Fibroblast of villous mesenchyme (primary cell): ENCODE measurements at places on chromosomes 2 and 18.

DNA sequence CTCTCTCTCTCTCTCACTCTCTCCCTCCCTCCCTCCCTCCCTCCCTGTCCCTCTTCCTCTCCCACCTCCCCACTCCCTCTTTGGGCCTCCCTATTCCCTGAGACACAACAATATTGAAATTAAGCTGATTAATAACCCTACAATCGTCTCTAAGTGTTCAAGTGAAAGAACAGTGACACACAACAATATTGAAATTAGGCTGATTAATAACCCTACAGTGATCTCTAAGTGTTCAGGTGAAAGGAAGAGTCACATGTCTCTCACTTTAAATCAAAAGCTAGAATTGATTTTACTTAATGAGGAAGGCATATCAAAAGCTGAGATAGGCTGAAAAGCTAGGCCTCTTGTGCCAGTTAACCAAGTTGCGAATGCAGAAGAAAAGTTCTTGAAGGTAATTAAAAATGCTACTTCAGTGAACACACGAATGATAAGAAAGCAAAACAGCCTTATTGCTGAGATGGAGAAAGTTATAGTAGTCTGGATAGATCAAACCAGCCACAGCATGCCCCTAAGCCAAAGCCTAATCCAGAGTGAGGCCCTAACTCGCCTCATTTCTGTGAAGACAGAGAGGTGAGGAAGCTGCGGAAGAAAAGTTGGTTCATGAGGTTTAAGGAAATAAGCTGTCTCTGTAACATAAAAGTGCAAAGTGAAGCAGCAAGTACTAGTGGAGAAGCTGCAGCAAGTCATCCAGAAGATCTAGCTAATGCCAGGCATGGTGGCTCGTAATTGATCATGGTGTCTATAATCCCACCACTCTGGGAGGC, 21.3 kb downstream of the MALT1 start:
- DNase-seq = no peak

DNA sequence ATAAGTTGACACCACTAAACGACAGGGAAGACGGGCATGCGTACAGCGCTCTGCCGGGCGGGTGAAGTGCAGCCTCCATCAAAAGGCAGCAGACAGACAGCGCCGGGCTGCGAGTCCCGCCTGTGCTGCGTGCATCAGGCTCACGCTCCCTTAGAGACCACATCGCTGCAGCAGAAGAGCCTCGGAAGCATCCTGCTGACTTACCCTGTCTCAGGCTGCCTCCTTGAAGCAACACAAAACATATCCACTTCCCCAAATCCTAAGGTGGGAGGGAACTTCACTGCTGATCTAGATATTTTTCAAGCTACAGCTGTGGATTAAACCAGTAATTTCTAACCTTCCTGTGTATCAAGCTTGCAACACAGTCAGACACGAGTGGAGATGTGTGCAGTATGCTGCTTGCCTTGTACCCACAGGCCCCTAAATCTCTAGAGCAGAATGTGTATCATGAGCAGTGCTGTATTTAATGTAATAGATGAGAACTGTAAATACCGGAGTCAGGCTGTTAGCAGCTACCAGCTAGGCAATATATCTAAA, 6.4 kb downstream of the MYT1L start:
- no peak for DNase-seq

DNA sequence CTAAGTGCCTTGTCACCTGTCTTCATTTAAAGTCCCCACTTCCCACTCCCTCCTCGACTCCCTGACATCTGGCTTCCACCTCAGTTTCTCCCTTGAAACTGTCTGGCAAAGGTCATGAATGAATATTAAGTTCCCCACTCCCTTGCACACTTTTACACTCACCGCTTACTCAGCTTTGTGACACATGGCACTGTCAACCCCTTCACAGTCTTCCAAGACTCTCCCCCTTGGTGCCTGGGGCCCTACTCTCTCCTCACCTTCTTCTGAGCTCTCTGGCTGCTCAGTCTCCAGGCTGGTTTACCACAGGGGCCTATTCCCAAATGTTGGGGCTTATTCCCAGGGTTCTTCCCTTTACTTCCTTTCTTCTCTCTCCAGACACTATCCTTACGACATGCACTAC, 17.9 kb upstream of the PTPN4 start:
- no peak for DNase-seq

DNA sequence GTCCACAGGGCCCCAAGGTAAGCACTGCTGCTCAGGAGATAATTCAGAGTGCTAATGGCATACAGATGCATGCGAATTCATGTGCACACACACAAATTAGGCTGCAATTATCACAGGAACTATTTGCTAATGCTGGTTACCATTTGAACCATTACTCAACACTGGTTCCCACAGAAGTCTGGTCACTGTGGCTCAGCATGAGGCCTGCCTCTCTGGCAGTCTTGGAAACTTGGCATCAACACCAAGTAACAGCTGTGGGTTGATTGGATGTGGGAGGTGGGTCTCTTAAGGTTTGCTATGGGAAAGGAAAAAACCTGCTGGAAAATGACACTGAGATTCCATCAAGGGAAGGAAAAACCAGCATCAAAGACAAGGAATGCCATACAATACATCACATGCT, 105.0 kb downstream of the CELF4 start:
- no peak for DNase-seq

- DNase-seq = no peak
Measured at GRCh38 chr18:51168960-51169662, 28.4 kb downstream of the MEX3C start.

DNA sequence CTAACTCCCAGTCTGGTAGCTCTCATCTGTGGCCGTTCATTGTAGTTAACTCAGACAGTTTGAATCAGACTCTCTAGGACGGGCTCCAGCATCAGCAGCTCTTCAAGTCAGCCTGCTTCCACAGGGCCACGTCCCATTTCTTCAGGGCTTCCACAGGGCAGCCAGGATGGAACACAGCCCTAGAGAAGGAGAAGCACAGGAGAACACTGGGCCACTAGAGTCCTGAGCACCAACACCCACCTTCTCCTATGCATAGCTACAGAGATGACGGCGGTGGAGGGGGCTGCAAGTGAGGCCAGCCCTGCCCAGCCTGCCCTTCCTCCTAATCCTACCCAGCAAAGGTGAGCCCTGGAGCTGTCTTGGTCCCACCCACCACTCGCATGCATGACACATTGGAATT, 10.2 kb upstream of the TEX261 start:
- DNase-seq = no peak

GRCh38 chr2:71337776-71338175, 6.2 kb downstream of the ZNF638 start:
- no peak for DNase-seq

GRCh38 chr2:133452583-133452982, 115.7 kb downstream of the NCKAP5 start:
- DNase-seq = no peak

GRCh38 chr2:147181351-147182029, 663.3 kb upstream of the ACVR2A start:
- DNase-seq = no peak

DNA sequence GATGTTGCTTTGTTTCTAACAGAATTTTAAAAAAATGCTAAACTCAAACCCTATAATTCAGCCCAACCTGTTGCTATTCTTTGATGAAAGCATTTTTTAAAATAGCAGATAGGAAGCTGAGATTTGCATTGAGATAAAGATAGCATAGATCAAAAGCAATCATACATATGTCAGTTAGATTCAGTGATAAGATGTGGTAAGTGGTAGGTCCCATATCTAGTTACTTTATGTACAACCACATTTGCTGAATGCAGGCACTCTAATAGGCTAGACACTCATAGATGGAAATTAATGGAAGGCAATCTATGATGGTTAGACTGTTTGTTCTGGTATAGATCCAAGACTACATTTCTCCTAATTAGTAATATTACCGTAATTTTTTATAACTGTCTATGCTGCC, 27.2 kb upstream of the C1D start:
- no peak for DNase-seq

DNA sequence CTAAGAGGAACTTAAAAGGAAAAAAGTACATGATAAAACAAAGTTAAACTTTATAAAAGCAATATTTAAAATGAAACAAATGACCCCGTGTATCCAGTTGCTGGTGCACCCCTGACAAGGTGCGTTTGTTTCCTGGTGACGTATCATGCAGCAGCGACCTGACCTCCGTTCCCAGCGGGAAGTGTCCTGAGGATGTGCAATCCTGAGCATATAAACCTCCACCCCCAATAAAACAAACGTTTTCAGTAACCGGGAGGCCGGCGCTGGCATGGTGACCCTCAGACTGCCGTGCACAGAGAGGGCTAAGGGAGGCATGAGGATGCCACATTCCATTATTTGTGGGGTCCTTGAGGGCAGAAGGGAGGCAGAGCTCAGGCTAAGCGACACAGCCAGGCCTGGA, 14.8 kb downstream of the SLC66A2 start:
- DNase-seq = no peak

GRCh38 chr2:230308402-230309000, 18.5 kb upstream of the SP140L start:
- DNase-seq = no peak

- DNase-seq = no peak
Measured at GRCh38 chr2:200472853-200473464, 36.9 kb downstream of the KCTD18 start.

DNA sequence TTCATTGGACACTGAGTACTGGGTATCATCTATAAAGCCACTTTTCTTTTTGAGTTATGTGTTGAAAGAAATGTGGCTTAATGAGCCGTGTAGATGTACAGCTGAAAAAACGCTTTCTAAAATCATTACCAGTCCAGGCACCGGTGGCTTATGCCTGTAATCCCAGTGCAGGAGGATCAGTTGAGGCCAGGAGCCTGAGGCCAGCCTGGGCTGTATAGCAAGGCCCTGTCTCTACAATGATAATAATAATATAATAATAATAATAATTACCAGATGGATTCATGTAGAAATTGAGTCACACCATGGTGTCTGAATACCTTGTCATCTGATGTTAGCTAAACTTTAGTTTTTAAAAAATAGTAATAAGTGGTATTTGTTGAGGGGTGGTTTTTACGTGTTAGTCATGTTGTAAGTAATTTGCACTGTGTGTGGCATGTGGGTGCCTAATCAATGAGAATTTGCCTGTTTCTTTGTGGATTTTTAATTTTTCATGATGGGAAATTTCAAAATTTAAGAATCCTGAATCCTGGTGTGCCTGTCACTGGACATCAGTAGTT, 30.1 kb downstream of the NCK2 start:
- no peak for DNase-seq

DNA sequence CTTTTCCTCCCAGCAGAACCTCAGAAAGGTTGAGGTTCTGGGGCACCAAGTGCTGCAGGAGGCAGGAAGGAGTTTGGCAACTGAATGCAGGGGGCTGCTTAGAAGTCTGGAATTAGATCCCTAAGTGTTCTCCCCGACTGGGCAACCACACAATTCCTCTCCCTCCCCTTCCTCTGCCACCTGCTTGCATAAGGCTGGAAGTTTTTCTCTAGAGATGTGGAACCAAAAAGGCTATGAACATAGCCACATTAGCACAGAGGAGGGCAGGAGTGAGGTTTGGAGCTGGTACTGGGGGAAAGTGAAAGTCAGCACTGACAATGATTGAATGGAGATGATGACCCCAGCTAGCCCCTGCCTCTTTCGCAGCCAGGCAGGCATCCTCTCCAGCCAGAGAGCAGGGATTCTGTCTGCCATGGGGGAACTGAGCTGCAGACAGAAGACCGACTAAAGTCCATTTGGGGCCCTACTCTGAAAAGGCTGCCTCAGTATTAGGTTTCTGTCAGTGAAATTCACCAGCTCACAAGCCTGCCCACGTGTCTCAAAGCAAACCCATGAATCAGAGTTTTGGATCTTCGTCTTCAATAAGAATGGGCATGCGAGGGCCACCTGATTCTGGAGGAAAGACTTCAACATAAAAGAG, 87.9 kb upstream of the ITGA6 start:
- DNase-seq = no peak

- no peak for DNase-seq
Measured at GRCh38 chr18:3456686-3457069, 6.7 kb downstream of the TGIF1 start.

GRCh38 chr2:28055325-28055970, 164.9 kb downstream of the BABAM2 start:
- DNase-seq = peak; percentile 28

DNA sequence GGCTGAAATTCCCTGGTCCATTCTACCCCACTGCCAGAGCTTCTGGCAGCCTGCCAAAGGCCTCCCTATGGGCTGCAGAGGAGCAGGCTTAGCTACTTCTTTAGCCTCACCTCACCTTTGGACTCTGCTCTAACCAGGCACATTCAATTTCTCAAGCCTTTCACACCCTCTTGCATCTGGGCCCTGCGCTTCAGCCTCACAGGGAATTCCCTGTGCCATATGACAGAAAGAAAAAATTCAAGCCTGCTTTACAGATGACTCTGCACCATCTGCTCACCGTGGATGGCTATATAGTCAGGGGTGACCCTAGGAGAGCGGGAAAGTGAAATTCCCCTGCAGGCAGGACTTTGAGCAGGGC, 62.5 kb downstream of the REEP1 start:
- no peak for DNase-seq

- DNase-seq = peak; percentile 40
Measured at GRCh38 chr2:236352761-236353593, 88.8 kb upstream of the ASB18 start.

- peak; percentile 80 for DNase-seq
Measured at GRCh38 chr18:80157708-80158343, 48.8 kb downstream of the ADNP2 start.

- DNase-seq = peak; percentile 77
Measured at GRCh38 chr18:31513189-31513935, 15.4 kb downstream of the DSG2 start.

DNA sequence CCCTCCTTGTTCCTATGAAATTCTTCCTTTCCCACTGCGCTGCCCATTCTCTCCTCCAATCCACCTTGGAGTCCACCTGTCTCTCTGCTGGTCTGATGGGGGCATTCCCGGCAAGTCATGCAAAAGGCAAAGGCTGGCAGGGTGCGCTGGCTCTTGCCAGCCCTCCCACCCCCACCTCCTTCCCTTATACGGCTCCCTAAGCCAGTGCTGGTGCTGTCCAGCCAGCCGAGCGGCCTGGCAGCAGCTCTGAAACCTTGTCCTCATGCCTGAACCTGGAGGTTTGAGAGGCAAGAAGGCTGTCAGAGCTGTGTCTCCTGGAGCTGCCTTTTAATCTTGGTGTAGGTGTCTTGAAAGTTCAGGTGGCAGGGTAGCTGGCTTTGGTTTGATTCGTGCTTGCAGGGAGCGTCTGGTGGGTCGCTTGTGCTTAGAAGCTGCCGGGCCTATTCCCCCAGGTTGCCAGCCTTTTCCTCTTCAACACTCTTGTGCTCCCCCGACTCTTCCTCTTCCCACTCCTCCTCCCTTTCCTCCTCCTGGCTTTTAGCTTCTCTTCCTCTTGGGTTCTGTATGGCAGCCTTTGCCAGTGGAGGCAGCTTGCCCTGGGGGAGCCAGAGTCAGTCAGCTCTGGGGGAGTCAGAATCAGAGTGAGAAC, 748 bp downstream of the LIPG start:
- DNase-seq = no peak

- no peak for DNase-seq
Measured at GRCh38 chr2:38427936-38428335, 50.9 kb upstream of the ATL2 start.
